ENCODE measurements at places on chromosomes 6 and 20.
A peak's percentile ranks its signal among the peaks of the same experiment; 100 is the strongest.

GRCh38 chr6:158085261-158086053 lies 82.6 kb downstream of the SERAC1 start:
- DNase-seq, result no peak

DNA sequence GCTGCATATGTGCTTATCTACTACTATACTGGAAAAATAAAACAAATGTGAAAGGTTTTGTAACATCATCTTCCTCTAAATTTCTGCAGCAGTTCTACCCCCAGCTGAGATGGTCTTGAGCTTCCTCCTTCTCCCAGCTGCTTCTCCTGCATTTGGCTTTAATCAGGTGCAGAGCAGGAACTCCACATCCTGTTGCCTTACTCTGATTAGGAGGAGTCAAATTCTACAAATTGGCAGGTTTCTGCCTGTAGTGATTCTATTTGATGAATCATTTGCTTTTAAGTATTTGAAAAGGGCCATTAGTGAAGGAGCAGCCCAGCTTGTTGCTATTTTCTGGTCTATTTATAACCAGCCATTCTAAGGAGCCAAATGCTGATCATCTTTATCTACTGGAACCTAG lies 224.5 kb downstream of the GMDS start:
- DNase-seq, result peak; percentile 66

- peak; percentile 61 for DNase-seq
Observed at GRCh38 chr20:53708129-53708968, 114.7 kb upstream of the ZNF217 start.

GRCh38 chr6:63523630-63524029 lies 48.6 kb upstream of the LOC128125822 start:
- DNase-seq, result no peak

GRCh38 chr6:132475925-132476324 lies 37.0 kb downstream of the STX7 start:
- DNase-seq, result no peak

GRCh38 chr6:11705069-11705468 lies 73.5 kb downstream of the ADTRP start:
- DNase-seq, result no peak

GRCh38 chr6:159762681-159763293 lies 942 bp downstream of the ACAT2 start:
- DNase-seq, result peak; percentile 63

- peak; percentile 50 for DNase-seq
Observed at GRCh38 chr6:150169609-150170008, 26.8 kb downstream of the PPP1R14C start.

DNA sequence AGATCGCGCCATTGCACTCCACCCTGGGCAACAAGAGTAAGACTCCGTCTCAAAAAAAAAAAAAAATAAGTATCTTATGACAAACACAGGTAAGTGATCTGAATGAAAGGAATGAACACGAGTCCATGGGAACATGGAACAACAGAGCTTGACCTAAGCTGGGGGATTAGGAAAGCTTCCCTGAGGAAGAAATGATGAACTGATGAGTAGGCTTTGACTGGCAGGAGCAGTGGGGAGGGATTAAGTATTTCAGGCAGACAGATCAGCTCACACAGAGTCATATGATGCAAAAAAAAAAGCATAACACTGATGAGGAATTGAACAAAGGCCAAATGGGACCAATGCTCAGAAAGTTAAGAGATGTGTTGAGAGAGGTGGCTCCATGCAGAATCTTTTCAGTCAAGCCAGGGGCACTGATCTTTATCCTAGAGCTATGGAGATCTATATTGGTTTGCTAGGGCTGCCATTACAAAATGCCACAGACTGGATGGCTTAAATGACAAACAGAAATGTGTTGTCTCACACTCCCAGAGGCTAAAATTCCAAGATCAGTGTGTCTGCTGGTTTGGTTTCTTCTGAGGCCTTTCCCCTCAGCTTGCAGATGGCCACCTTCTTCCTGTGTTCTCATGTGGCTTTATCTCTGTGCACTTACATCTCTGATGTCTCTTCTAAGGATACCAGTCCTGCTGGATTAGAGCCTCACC lies 85.6 kb downstream of the ANKRD6 start:
- DNase-seq, result no peak

DNA sequence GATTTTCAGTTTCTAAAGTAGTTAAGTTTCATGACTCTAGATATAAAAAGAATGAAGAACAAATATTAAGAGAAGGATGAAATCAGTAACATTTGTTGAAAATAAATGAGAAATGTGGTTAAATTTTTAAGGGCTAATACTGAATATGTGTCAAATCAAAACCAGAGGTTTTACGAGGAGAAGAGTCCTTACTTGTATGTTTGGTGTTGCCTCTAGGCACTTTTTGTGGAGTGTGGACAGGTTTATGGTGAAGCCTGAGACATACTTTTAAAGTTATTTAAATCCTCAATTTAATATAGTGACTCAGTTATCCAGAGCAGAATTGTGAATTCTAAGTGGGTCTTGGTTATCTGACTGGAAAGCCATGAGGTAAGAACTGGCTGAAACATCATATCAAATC lies 68.7 kb downstream of the COL19A1 start:
- DNase-seq, result no peak

GRCh38 chr20:50528804-50529351 lies 18.7 kb downstream of the PTPN1 start:
- no peak for DNase-seq

GRCh38 chr6:144344646-144345045 lies 59.5 kb downstream of the UTRN start:
- no peak for DNase-seq

- DNase-seq, result peak; percentile 8
Observed at GRCh38 chr6:149854532-149854931, 9.6 kb downstream of the LRP11 start.
